Tibial artery (tissue), 4 donors: ENCODE measurements at places on chromosomes 13 and 19.

- DNase-seq: peak; percentile 88
- peak overlapping the region; percentile 96 for H3K4me3 ChIP-seq
- peaks cover 32% of the 10 kb centered on the region for H3K4me1 ChIP-seq
- peak overlapping the region; percentile 100 for H3K27ac ChIP-seq
- H3K27me3 ChIP-seq: no peaks in the 10 kb centered on the region
Observed at GRCh38 chr19:39405958-39406655, 540 bp upstream of the ZFP36 start.

DNA sequence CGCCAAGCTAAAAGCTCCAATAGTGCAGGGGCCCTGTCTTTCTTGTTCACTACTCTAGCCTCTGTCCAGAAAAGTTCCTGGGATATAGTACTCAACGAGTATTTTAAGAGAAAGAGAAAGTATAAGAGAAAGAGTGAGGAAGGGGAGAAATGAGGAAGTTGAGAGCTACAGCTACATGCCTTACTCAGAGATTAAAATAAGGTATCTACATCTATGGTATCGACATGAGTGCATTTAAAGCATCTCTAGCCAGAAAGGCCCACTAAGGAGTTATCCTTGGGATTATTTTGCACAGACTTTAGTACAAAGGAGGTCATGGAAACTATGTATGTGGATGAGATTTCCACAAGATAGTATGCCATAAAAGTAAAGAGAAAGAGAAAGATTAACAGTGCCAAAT is 28.5 kb downstream of the MYCBP2 start:
- no peak overlapping the region for H3K4me3 ChIP-seq
- DNase-seq: no peak
- peaks cover 21% of the 10 kb centered on the region for H3K4me1 ChIP-seq
- H3K36me3 ChIP-seq: peaks cover 15% of the 10 kb centered on the region
- no peak overlapping the region for H3K27ac ChIP-seq
- H3K27me3 ChIP-seq: no peaks in the 10 kb centered on the region

GRCh38 chr13:40927929-40928328 is 91.2 kb downstream of the ELF1 start:
- no peaks in the 10 kb centered on the region for H3K4me1 ChIP-seq
- peaks cover 15% of the 10 kb centered on the region for H3K36me3 ChIP-seq
- no peak overlapping the region for H3K27ac ChIP-seq
- H3K4me3 ChIP-seq: no peak overlapping the region

DNA sequence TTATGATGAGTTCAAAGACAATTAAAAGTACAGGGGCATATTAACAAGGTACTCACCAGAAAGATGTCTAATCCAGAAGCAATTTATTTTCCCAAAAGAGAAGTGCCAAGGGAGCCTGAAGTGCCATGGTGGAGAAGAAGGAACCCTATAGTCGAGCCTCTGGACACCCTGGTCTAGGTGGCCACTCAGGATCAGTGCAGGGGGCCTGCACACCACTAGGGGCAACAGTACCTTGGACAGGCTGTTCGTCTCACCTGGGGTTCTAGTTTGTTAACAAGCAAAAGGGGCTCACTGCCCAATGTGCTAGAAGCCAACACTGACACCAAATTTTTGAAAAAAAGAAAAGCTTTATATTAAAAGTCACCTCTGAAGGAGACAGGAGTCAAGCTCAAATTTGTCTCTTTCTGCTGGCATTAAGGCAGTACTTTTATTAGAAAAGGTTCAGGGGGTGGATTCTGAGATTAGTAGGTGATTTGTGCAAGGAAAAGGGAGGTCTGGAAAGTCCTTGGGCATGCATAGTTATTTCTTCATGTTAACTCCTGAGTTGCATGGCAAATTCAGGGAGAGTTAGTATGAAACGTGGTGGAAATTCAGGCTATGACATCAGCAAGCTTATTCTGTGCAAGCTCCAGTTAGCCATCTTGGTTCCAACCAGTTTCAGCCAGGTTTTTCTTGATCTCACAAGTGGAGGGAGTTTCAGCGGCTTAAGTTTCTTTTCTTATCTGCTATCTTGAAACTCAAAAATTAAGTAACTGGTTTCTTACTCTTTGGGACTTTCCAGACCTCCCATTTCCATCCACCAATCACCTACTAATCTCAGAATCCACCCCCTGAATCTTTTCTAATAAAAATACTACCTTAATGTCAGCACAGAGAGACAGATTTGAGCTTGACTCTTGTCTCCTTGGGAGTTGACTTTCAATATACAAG is 884 bp upstream of the CBY2 start:
- H3K27me3 ChIP-seq: no peaks in the 10 kb centered on the region
- no peak overlapping the region for H3K27ac ChIP-seq
- no peak overlapping the region for H3K4me3 ChIP-seq
- no peaks in the 10 kb centered on the region for H3K36me3 ChIP-seq

- H3K36me3 ChIP-seq: no peaks in the 10 kb centered on the region
- H3K4me3 ChIP-seq: no peak overlapping the region
- no peak for DNase-seq
- H3K27ac ChIP-seq: no peak overlapping the region
Observed at GRCh38 chr13:26895808-26896466, 135.4 kb upstream of the GPR12 start.

GRCh38 chr13:41740479-41740878 is 220.4 kb downstream of the VWA8 start:
- DNase-seq: no peak
- H3K27me3 ChIP-seq: no peaks in the 10 kb centered on the region
- H3K4me1 ChIP-seq: no peaks in the 10 kb centered on the region
- H3K4me3 ChIP-seq: no peak overlapping the region
- H3K27ac ChIP-seq: no peak overlapping the region

DNA sequence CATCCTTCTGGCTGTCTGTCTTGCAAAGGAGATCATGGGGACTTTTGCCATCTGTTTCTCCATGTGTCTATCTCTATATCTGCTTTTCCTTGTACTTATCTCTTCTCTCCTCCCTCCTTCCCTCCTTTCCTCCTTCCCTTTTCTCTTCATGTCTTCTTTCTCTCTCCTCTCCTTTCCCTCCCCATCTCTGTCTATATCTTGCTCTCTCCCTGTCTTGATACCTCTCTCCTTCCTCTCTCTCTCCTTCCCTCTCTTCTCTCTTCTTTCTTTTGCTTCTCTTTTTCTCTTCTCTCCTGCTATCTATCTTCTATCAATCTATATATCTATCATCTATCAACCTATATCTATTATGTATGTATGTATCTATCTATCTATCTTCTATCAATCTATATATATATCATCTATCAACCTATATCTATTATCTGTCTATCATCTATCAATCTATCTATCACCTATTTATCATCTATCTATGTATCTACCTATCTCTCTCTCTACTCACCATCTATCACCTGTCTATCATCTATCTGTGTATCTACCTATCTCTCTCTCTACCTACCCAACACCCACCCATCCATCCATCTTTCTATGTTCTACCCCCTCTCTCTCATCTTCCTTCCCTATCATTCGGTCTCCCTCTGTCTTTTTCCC is 27.5 kb downstream of the SPTBN4 start:
- DNase-seq: no peak
- H3K36me3 ChIP-seq: no peaks in the 10 kb centered on the region
- H3K27me3 ChIP-seq: no peaks in the 10 kb centered on the region
- no peak overlapping the region for H3K27ac ChIP-seq

DNA sequence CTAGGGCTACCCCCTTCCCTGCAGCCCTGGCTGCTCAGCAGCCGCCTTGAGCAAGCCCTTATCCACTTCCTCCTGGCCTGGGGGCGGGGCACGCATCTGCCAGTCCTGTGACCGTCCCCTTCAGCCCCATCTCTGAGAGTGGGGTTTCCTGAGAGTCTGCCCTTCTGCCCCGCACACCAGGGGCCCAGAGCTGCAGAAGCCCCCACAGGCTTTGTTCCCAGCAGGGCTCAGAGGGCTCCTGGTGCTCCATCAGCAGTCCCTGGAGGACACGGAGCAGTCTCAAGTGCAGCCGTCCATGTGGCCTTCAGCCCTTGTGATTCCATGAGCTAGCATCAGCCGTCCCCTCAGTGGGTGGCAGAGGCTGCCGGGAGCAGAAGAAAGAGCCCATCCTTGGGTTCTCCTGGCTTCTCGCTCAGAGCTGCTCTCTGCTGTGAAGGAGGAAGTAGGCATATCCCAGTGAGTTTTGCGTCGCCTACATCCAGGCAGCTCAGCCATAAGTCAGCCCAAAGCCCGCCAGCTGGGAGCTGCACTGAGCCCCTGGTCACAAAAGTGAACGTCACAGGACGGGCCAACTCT is 16.3 kb downstream of the MYO9B start:
- H3K4me1 ChIP-seq: peaks cover 44% of the 10 kb centered on the region
- H3K4me3 ChIP-seq: no peak overlapping the region
- no peaks in the 10 kb centered on the region for H3K27me3 ChIP-seq
- no peaks in the 10 kb centered on the region for H3K36me3 ChIP-seq
- peak; percentile 81 for DNase-seq

GRCh38 chr19:43452582-43452981 is 12.8 kb downstream of the LYPD3 start:
- no peaks in the 10 kb centered on the region for H3K27me3 ChIP-seq
- DNase-seq: no peak
- no peaks in the 10 kb centered on the region for H3K36me3 ChIP-seq
- no peak overlapping the region for H3K4me3 ChIP-seq
- H3K4me1 ChIP-seq: no peaks in the 10 kb centered on the region
- H3K27ac ChIP-seq: no peak overlapping the region

- peak overlapping the region; percentile 32 for H3K4me3 ChIP-seq
- peaks cover 44% of the 10 kb centered on the region for H3K4me1 ChIP-seq
- H3K36me3 ChIP-seq: no peaks in the 10 kb centered on the region
- H3K27ac ChIP-seq: no peak overlapping the region
- DNase-seq: no peak
- H3K27me3 ChIP-seq: peaks cover 98% of the 10 kb centered on the region
Observed at GRCh38 chr13:99969453-99969918, 2.1 kb downstream of the ZIC5 start.

GRCh38 chr13:41568972-41569351 is 111.6 kb downstream of the RGCC start:
- no peak overlapping the region for H3K4me3 ChIP-seq
- DNase-seq: no peak
- no peaks in the 10 kb centered on the region for H3K36me3 ChIP-seq
- no peaks in the 10 kb centered on the region for H3K27me3 ChIP-seq
- no peak overlapping the region for H3K27ac ChIP-seq

DNA sequence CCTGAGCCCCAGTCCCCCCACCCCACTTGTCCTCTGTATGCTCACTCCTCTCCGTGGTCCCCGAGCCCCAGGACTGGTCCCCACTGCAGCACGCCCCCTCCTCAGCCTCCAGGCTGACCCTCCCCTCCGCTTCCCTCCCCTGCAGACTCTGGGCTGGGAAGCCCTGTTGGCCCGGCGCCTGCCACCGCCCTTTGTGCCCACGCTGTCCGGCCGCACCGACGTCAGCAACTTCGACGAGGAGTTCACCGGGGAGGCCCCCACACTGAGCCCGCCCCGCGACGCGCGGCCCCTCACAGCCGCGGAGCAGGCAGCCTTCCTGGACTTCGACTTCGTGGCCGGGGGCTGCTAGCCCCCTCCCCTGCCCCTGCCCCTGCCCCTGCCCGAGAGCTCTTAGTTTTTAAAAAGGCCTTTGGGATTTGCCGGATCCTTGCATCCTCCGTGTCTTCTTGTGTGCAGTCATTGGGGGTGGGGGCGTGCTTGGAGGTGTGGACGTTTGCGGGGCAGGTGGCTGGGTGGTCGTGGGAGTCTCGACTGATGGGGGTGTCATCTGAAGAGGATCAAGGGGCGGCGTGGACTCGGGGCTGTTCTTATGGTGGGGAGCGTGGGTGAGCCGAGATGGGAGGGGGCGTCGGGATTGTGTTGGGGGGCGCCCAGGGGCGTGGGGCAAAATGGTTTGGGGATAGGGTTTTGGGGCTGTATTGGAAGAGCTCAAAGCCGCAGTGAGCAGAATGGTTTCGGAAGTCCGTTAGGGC is 3.5 kb downstream of the PTGER1 start:
- H3K27me3 ChIP-seq: no peaks in the 10 kb centered on the region
- peaks cover 43% of the 10 kb centered on the region for H3K4me1 ChIP-seq
- no peak overlapping the region for H3K4me3 ChIP-seq
- peaks cover 47% of the 10 kb centered on the region for H3K36me3 ChIP-seq

GRCh38 chr19:16915734-16916133 is 26.9 kb downstream of the F2RL3 start:
- no peak for DNase-seq
- no peak overlapping the region for H3K27ac ChIP-seq
- H3K27me3 ChIP-seq: no peaks in the 10 kb centered on the region
- H3K4me3 ChIP-seq: no peak overlapping the region

DNA sequence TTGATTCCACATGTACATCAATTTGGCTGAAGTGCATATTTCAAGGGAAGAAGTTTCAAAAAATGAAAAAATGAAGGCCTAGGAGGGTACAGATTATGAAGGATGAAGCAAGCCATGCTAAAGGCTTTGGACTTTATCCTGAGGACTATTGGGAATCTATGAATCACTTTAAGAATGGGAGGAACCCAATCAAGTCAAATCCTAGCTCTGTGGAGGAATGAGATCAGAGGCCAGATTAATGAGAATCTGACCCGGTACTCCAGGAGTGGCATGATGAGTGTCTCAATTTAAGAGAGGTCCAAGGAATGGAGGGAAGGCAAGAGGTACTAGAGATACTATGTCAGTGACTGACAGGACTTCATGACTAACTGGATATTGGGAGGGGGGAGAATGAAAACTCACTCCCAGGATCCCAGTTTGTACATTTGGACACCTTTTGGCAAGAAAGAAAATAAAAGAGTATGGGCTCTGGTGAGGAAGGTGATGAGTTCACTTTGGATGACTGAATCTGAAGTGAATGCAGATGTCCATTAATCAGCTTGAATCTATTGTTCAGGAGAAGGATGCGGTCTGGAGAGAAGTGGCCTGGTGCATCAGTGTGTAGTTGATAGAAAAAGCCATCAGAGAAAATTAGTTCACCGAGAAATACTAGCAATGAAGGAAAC is 349.0 kb downstream of the EFNB2 start:
- H3K4me1 ChIP-seq: no peaks in the 10 kb centered on the region
- H3K27ac ChIP-seq: no peak overlapping the region
- no peak overlapping the region for H3K4me3 ChIP-seq
- H3K36me3 ChIP-seq: no peaks in the 10 kb centered on the region
- H3K27me3 ChIP-seq: no peaks in the 10 kb centered on the region
- DNase-seq: no peak
